ENCODE measurements at places on chromosomes 1 and 21.

GRCh38 chr1:196400478-196401451 lies 207.5 kb downstream of the KCNT2 start:
- no peak for DNase-seq

- no peak for DNase-seq
Observed at GRCh38 chr1:243508943-243509342, 253.1 kb downstream of the SDCCAG8 start.

DNA sequence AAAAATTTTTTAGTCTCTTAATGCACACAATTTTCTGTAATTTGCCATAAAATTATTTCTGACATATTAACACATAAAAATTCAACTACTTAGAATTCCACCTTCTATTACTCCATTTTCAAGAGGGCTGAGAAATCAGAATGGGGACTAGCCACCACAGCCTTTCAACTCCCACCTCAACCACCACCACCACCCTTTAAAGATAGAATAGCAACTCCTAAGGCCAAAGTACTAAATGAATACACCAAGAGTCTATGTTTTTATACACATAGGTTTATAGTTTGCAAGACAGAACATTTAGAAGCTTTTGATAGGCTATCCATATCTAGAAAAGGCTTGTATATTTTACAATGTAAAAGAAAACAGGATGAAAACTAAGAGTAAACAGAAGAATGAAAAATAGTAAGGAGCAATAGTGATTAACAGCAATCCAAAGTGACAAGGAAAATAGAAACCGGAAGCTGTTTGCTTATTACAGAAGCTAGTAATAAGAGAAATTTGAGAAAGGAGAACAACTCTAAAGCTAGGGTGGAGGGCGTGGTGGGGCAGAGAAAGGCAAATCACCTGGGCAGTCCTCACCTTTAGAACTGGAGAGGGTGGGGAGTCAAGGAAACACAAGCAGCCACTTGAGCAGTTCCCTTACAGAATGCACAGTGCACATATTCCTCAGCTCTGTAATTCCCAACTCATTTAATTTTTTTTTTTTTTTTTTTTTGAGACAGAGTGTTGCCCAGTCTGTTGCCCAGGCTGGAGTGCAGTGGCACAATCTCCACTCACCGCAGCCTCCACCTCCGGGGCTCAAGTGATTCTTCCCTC lies 27.7 kb downstream of the EPS15 start:
- DNase-seq: no peak

- no peak for DNase-seq
Observed at GRCh38 chr1:27773826-27774445, 917 bp downstream of the STX12 start.

DNA sequence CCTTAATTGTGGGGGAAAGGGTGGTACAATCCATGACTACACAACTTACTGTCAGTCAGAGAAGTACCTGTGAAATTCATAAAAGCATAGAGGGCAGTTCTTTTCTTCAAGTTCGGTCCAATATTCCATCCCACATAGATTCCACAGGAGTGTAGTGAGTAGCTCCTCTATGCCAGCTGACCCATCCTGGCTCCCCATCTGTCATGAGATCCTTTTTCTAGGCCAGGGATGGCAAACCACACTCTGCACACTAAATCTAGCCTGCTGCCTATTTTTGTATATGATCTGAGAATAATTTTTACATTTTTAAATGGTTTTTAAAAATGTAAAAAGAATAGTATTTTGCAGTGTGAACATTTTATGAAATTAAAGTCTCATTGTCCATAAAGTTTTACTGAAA lies 107.0 kb upstream of the TSPAN2 start:
- no peak for DNase-seq

- no peak for DNase-seq
Observed at GRCh38 chr1:79264975-79265818, 258.7 kb upstream of the ADGRL4 start.

DNA sequence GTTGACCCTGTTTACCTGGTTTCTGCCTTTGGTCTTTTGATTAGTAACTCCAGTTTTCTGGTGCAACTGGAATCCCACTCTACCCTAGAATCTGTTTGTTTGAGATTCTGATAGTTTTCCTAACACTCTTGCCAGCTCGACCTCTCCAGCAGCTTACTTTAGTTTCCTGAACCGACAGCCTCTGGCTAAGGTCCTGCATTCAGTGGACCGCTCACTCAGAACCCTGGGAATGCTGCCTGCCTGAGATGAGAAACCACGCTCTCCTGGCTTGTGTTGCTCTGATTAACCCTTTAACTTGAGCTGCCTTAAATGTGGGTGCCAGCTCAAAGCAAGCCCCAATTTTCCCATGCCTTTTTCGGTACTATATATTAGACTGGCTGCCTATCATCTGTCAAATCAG lies 45.3 kb upstream of the SIPA1L2 start:
- no peak for DNase-seq

DNA sequence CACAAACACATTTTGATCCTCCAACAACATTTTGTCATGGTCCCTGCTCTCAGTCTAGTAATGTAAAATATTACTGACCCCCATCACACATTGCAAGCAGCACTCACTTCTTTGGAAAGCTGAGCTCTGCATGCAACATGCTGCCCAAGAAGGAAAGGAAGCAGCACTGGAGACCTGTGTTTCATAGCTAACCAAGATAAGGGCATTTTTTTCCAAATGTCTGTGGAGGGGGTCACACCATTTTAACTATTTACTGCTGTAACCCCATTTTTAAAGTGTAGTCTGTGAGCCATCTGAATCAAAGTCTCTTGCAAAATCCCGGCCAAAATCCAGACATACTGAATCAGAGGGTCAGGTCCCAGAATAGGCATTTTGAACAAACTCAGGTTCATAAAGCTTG lies 4.5 kb upstream of the RASSF5 start:
- no peak for DNase-seq

DNA sequence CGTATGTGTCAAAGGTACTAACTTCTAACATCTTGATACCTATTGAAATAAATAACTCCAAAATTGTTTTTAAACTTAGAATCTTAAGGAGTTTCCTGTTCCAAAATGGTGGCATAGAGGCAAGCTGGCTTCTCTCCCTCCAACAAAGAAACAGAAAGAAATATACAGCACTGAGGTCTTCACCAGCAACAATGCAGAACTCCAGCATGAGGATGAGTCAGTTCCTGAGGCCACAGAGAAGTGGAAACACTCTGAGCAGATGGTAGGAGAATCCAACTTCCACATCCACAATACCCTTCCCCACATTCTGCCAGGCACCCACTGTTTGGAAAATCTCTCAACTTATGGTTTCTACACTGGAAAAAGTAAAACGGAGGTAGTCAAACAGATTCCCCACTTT lies 12.2 kb upstream of the PPIH start:
- DNase-seq: no peak

GRCh38 chr1:214638459-214638807 lies 35.4 kb downstream of the CENPF start:
- DNase-seq: no peak

GRCh38 chr1:199495432-199495831 lies 532.1 kb upstream of the NR5A2 start:
- no peak for DNase-seq
